ENCODE measurements at places on chromosomes 2 and 18.

DNA sequence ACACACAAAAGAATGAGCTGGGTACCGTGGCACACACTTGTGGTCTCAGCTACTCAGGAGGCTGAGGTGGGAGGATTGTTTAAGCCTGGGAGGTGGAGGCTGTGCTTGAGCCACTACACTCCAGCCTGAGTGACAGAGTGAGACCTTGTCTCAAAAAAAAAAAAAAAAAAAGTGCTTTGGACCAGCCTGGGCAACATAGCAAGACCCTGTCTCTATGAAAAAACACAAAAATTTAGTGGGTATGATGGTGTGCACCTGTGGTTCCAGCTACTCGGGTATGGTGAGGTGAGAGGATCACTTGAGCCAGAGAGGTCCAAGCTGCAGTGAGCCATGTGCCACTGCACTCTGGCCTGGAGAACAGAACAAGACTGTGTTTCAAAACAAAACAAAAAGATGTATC, 10.4 kb downstream of the ZNF512 start:
- no peak for DNase-seq

GRCh38 chr2:18980786-18981430, 377.5 kb downstream of the OSR1 start:
- no peak for DNase-seq

DNA sequence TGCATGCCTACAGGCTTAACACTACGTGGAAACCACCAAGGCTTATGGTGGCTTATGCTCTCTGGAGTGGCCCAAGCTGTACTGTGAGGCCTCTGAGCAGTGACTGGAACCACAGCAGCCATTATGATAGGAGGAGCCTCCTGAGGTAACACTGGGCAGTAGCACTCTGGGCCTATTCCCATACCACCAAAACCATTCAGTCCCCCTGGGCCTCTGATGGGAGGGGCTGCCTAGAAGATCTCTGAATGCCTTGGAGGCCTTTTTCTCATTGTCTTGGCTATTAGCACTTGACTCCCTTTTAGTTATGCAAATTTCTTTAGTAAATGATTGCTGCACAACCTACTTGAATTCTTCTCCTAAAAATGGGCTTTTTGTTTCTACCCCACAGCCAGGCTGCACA, 985.0 kb downstream of the DPP10 start:
- no peak for DNase-seq

GRCh38 chr2:205001300-205001966, 456.2 kb downstream of the PARD3B start:
- no peak for DNase-seq

GRCh38 chr2:2183176-2183575, 147.9 kb downstream of the MYT1L start:
- DNase-seq, result no peak

DNA sequence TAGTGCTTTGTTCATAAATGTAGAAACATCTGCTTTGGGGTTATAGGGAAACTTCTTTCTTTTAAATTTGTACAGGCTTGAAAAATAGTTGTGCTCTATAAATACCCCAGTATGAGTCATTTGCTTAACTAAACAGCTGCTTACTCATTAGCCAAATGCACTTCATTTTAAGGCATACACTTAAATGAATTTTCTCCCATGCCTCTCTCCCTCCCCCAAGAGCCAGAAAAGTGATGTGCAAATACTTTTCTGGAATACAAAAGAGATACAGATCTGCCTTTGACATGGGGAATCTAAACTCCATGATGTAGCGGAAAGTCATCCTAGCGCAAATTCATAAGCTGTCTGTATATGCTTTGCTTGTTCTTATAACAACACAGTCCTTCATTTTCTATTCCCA, 469.4 kb downstream of the DLGAP1 start:
- DNase-seq, result peak; percentile 2

DNA sequence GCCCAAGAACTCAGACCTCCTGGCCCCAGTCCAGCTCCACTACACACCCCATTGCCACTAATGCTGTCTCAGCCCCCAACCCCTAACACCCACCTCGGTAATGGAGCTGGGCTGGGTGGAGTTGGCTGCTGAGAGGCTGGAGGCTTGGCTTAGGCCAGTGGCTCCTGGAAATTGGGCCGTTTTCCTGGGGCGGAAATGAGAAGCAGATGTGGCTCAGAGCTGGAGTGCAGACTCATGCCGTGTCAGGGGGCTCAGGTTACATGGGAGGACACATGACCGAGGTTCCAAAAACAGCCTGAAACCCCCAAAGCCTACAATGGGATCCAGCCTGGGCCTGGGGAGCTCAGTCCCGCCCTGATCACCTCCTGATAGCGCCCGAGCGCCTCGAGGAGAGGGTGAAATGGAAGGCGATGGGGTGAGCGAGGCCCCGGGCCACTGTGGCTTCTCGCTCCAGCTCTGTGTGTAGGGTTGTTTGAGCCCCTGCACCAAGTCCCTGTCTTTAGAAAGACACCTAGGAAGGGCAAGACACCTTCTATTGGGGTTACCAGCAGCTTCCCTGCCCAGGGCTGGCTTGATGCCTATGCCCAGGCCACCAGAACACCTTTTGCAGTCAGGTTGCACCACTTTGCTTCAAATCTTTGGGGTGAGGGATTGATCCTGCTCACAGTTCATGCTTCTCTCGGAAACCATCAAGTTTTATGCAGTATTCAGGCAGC, 175.7 kb upstream of the HAAO start:
- DNase-seq, result no peak

GRCh38 chr2:127641846-127642507, 4.0 kb upstream of the GPR17 start:
- no peak for DNase-seq

GRCh38 chr2:8552293-8552801, 129.5 kb upstream of the ID2 start:
- DNase-seq, result no peak

- DNase-seq, result no peak
Measured at GRCh38 chr18:54916507-54916906, 42.8 kb downstream of the CCDC68 start.

- no peak for DNase-seq
Measured at GRCh38 chr2:99084256-99084655, 57.3 kb upstream of the C2orf15 start.

GRCh38 chr2:198232281-198232680, 427.9 kb downstream of the PLCL1 start:
- no peak for DNase-seq

- DNase-seq, result no peak
Measured at GRCh38 chr2:15935189-15935588, 5.2 kb upstream of the MYCN start.

DNA sequence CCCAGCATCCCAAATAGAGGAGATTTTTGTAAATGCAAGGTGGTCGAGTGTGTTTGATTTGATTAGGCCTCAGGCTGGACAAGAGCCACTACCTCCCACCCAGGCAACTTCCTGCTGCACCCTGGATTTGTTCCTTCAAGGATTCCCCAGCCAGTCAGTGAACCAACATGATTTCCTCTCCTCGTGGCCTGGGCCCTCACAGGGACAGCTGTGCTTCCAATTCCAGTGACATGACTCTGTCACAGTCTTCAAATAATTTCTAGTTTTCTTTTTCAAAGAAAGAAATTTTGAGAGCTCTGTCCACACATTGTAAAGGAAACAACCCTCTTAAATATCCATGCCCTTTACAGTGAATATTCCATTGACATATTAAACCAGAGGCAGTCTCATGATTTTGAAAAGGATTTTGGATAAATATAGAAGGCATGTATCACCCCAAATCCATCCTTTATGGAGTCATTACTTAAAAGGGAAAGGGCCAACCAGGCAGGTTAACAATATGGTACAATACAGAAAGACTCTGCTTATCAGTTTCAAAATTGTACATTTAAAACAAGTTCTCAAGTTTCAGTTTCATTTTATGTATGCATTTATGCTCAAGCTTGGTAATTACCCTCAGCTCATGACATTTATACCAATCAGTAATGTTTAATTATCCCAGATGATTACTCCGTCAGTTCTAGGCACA, 121.3 kb upstream of the FOSL2 start:
- DNase-seq, result no peak

- DNase-seq, result no peak
Measured at GRCh38 chr2:46200100-46200690, 97.0 kb upstream of the EPAS1 start.

GRCh38 chr2:217192366-217192765, 332.5 kb upstream of the TNP1 start:
- no peak for DNase-seq

GRCh38 chr2:8576525-8577167, 105.2 kb upstream of the ID2 start:
- no peak for DNase-seq

GRCh38 chr2:9675415-9676351, 44.9 kb upstream of the YWHAQ start:
- DNase-seq, result no peak

- DNase-seq, result no peak
Measured at GRCh38 chr2:27581417-27582128, 1.3 kb upstream of the ZNF512 start.

GRCh38 chr18:33161131-33161530, 279.4 kb downstream of the CCDC178 start:
- no peak for DNase-seq

GRCh38 chr2:223674998-223675609, 72.9 kb upstream of the SCG2 start:
- no peak for DNase-seq

DNA sequence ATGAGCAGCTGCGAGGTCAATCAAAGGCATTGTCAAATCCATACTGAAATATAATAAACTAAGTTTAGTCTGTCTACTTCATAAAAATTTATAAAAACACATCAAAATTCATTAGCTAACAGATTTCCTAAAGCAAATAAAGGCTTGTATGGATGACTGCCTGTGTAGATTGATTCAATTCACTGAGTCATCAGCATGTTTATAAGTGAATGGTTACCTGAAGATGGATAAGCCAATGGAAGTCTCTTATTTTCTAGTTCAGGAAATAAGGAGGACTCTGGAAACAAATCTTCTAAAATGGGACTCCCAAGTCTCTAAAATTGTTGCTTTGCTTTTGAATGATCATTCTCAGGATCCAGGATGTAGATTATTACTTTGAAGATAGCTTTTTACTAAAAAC, 57.0 kb upstream of the HNRNPA3 start:
- DNase-seq, result no peak

GRCh38 chr2:20115902-20116301, 64.5 kb upstream of the LAPTM4A start:
- no peak for DNase-seq

GRCh38 chr2:173148520-173148919, 72.9 kb downstream of the MAP3K20 start:
- no peak for DNase-seq
